NCI-H1930 (cell line): ENCODE measurements at places on chromosomes 5 and 9.

DNA sequence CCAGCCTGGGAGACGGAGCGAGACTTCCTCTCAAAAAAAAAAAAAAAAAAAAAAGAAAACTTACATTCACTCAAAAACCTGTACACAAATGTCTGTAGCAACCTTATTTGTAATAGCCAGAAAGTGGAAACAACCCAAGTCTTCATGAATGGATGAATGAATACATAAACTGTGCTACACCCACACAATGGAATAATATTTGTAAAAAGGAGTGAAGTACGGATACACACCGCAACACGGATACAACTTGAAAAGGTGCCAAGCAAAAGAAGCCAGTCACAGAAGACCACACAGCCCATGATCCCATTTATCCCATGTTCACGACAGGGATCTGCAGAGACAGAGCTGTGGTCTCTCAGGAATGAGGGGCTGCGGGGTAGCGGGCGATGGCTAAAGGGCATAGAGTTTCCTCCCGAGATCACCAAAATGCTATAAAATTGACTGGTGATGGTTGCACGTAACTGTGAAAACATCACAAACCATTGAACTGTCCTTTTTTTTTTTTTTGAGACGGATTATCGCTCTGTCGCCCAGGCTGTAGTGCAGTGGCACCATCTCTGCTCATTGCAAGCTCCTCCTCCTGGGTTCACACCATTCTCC lies 76.2 kb upstream of the COL5A1 start:
- no peak for DNase-seq

DNA sequence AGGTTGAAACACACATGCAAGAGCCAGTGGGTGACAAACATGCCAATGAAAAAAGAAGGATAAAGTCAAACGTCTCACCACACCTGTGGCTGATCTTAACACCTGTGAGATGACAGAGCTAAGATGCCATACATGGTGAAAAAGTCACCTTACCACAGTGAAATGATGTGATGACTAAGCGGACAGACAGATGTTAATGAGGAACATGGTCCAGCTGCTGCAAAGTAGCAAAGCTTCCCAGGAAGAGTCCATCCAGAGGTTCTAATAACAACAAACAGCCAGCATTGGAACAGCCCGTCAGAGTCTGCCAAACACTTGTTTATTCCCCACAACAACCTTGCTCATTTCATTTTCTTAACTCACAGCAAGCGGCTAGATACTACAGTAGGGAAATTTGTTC lies 1.9 kb downstream of the KIAA1191 start:
- DNase-seq: no peak

DNA sequence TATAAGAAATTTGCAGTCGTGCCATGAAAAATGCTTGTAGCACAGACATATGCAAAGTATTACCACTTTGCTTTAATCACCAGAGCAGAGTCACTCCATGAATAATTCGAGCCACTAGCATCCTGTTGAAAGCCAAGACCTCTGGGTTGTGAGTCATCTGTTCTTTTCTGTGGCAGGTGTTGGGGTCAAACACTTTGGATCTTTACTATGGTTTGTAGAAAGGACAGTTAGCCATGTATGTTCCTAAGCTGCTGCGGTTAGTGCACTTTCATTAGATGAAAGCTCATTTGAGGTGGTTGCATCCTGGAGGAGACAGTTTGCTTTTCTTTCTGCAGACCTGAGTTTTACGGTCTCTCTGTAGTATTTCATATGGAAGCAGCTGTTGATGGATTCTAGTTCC lies 223.7 kb downstream of the DMRT2 start:
- no peak for DNase-seq

- no peak for DNase-seq
Measured at GRCh38 chr5:59264639-59265245, 628.8 kb downstream of the PDE4D start.

GRCh38 chr5:6328173-6328572 lies 50.2 kb downstream of the MED10 start:
- DNase-seq: no peak
